ENCODE measurements at places on chromosomes 5 and 9.

DNA sequence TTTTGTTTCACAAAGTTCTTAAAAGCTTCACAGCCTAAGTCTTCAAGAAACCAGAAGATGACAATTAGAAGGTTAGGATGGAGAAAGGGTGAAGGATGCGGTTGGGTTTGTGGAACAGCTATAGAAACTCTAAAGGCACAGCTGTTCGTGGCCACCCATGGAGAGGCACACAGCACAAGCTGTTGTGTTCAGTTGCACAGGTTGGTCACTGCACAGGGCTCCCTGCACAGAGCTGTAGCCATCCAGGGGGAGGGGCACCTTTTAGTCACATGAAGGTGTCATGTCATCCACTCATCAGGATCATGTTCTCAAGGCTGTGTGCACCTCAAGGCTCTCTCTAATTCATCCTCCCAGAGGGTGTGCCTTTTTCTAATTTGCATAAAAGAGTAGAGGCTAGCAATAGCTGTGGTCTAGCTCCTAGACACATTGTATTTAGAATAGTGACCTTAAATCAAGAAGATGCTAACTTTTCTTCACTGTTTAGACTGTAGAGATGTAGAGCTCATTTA lies 5.0 kb upstream of the RASGRF2 start:
- no peak for DNase-seq

GRCh38 chr5:145925353-145925752 lies 11.0 kb upstream of the SH3RF2 start:
- peak; percentile 93 for DNase-seq

DNA sequence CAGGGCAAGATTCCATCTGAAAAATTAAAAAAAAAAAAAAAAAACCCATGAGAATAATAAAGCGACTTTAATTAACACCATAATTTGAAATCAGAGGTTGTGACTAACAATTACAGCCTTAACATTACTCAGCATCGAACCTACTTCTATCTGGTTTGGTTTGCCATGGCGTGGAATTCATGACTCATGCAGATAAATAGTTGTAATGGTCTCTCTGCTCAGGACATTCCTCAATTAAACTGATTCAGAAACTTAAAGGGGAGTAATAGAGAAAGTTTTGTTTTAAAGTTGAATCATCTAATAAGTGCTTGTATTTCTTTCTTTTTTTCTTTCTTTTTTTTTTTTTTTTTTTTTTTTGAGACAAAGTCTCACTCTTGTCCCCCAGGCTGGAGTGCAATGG lies 135.5 kb downstream of the SPATA31D1 start:
- DNase-seq = peak; percentile 64

- DNase-seq = no peak
Observed at GRCh38 chr5:88398316-88398715, 129.7 kb upstream of the TMEM161B start.

GRCh38 chr5:91487420-91487819 lies 104.3 kb upstream of the ARRDC3 start:
- DNase-seq = no peak

- DNase-seq = peak; percentile 14
Observed at GRCh38 chr9:88056876-88057275, 81.4 kb downstream of the SPATA31C2 start.

GRCh38 chr5:59090323-59090722 lies 507.4 kb downstream of the RAB3C start:
- no peak for DNase-seq

DNA sequence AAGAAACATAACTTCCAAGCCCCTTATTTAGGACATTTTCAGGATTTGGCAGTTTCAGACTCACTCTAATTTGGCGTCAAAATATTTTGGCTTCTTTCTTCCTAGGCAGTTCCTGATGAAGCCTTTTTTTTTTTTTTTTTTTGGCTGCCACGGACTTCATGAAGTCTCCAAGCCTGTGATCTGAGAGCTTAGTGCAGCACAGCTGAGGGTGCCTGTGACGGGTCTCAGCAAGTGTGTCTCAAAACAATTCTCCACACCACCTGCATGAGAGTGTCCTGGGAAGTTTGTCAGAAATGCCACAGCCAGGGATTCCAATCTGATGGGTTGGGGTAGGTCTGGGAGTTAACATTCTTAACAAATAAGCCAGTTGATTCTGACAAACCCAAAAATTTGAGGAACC lies 6.0 kb upstream of the ESM1 start:
- DNase-seq = no peak

GRCh38 chr5:6656680-6657079 lies 23.4 kb downstream of the SRD5A1 start:
- no peak for DNase-seq

GRCh38 chr5:54108136-54108535 lies 202.2 kb downstream of the ARL15 start:
- no peak for DNase-seq

- DNase-seq = no peak
Observed at GRCh38 chr5:173178369-173178910, 34.1 kb downstream of the BNIP1 start.

- no peak for DNase-seq
Observed at GRCh38 chr9:131578731-131579504, 33.6 kb downstream of the PRRT1B start.

GRCh38 chr5:40842351-40842750 lies 1.2 kb downstream of the CARD6 start:
- no peak for DNase-seq

GRCh38 chr9:126982215-126983002 lies 67.8 kb downstream of the RALGPS1 start:
- no peak for DNase-seq

DNA sequence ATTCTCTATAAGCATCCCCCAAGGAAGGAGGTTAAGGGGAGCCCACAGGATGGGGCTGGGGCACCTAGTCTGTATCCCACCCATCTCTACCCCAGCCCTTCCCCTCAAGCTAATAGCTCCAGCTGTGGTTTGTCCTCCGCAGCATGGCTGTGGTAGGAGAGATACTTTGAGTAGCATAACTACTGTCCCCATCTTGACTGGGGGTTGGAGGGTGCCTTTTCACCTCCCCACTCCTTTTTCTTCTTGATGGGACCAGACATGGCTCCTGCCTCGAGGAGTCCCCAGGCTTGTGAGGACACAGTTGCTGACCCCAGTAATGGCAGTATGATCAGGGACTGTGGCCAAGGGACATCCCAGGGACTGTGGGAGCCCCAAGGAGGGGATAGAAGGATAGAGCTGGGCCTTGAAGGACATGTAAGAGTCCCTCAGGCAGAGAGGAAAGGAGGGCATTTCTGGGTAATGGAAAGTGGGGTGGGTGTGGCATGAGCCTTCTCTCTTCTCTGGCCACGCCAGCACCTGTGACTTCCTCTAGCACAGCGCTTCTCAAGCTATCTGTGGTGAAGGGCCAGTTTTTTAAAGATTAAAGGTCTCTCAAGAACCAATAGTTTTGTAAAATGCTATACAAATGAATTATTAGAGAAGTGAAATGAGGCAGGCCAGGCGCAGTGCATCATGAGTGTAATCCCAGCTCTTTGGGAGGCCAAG lies 14.0 kb downstream of the OLFML2A start:
- no peak for DNase-seq

- no peak for DNase-seq
Observed at GRCh38 chr5:52328220-52328806, 459.4 kb upstream of the ITGA1 start.

GRCh38 chr5:34695275-34696027 lies 39.3 kb downstream of the RAI14 start:
- no peak for DNase-seq

- no peak for DNase-seq
Observed at GRCh38 chr9:85213650-85214607, 527.8 kb downstream of the AGTPBP1 start.

GRCh38 chr9:34686732-34687131 lies 4.3 kb downstream of the CCL19 start:
- no peak for DNase-seq
